ENCODE measurements at places on chromosomes 11 and 22.

DNA sequence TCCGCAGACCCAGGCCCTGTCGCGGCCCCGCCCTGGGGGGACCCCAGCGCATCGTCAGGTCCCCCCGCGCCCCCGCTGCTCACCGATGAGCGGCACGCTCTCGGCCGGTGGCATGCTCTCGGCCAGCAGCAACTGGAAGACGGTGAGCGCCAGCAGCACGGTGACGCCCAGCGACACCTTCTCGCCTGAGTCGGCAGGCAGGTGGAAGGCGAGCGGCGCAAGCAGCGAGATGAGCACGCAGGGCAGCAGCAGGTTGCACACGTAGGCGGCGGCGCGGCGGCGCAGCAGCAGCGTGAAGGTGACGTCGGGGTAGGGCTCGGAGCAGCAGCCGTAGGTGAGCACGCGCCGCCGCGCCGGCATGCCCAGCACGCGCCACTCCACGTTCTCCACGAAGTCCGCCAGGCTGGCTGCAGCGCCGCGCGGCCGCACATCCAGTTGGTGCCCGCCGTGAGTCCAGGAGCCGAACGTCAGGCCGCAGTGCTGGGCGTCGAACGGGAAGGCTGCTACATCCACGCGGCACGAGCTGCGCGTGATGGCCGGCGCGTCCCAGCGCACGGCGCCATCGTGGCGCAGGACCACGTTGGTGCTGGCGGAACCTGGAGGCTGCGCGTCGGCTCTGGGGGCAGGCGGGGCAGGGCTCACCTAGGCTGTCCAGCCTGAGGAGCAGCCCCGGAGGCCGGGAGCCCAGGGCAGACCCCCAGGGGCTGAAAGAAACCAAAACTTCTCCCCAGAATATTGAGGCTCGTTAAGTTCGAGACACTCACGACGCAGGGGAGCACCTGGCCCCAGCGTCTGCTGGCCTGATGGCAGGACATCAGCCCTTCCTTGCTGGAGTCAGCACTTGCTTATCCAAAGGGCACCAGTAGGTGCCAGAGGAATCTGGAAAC, 3.8 kb downstream of the CHRNA10 start:
- no peak for DNase-seq

GRCh38 chr11:11218629-11218986, 134.4 kb downstream of the CSNK2A3 start:
- no peak for DNase-seq

DNA sequence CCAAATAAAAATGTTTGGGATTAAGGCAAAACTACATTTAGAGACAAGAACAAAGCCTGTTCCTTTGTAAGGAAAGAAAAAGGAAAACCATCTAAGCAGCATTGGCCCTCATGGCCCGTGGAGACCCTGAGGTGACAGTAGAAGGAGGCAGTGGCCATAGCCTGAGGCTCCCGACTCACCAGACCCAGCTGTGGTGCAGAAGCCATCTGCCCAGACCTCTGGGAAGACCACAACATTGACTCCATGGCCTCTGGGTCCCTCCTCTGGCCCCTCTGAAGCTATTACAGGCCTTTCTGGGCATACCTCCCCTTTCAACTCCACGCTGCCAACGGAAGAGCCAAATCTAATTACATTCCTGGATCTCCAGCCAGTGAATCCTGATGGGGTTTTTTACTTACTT, 6.4 kb downstream of the PRAME start:
- no peak for DNase-seq

DNA sequence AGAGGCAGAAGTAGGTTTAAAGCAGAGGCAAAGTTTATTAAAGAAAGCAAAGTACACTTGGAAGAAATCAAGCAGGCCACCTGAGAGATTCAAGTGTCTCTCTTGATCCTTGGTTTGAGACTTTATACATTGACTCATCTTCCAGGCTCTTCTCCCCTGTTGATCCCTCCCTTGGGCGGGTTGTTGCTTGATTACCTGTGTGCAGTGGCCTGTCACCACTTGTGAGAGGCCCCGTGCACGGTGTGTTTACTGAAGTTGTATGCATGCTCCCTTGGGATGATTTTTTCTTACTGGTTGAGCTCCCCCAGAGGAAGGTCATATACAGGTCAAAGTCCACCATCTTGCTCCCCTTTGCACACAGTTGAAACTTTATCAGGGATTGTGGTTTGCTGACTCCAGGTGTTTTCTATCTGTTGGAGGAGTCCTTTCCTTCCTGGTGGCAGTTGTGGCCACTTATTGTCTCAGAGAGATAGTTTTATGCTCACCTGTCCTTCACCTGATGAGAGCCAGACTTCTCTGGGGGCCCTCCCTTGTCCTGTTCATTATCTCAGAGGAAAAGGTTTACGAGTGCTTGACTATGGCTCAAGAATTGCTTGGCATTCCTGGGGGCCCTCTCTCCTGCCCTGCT, 16.3 kb upstream of the RBMXL2 start:
- no peak for DNase-seq

- no peak for DNase-seq
Measured at GRCh38 chr22:23285236-23285635, 104.9 kb downstream of the BCR start.

GRCh38 chr11:117143390-117143789, 697 bp upstream of the PAFAH1B2 start:
- DNase-seq: peak; percentile 68

DNA sequence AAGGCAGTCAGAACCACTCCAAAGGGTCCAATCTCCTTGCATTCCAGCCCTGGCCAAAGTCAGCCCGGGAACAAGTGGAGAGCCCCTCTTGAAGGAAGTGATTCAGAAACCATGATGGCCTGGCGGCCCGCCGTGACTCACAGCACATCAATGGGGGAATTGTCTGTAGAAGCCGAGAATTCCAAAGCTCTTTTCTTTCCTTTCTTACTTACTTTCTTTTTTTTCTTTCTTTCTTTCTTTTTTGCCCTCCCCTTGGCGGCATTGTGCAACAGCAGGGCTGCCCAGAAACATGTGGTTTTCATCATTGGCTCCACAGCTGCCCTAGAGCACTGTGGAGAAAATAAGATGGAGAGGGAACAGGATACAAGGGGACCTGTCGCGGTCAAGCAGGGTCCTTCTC, 140.2 kb upstream of the TIMP3 start:
- peak; percentile 91 for DNase-seq

DNA sequence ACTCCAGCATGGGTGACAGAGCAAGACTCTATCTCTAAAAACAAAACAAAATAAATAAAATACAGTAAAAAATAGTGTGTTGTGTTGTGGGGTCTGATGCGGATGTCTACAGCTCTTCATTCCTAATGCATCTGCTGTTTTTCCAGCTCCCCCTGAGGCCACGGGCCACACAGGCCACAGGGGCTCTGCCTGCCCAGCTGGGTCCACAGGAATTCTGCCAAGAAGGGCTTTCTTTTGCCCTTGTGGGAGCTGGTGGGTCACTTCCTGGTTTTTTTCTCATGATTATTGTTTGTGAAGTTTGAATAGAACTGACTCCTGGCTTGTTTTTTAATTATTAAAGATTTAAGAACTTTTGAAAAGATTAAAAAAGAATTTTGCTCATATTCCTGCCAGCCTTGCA, 67.4 kb upstream of the CLDN5 start:
- no peak for DNase-seq

DNA sequence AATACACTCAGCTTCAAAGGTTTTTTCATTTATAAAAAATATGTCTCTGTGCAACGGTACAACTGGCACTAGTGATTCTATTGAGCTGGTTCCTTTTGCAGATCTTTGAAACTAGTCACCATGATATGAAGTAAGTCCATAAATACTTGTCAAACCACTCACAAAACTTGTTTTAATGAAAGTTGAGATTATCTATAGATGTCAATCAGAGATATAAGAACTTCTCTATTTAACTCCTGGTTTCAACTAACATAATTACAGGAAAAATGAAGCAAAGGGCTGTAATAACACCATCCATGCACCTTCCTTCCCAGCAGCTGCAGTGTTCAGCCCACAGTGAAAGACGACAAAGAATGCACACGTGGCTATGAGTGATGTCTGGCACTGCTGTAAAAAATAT, 44.7 kb downstream of the TMEM123 start:
- no peak for DNase-seq

DNA sequence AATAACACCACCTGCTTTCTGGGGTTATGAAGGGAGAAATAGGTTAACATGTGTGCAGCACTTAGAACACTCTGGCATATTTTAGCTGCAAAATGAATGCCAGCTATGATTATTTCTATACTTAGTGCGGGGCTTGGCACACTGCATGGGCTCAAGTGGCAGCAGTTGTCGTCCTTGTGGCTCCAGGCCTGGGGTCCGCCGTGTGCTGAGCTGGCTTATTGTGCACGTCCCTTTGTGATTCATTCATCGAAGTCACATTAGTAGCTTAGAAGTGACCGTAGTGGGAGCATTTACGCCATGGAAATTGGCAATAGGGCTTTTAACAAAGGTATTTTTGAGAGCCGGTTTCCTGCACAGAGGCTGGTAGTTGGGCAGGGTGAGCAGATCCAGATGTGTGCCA, 4.2 kb downstream of the RASD2 start:
- DNase-seq: no peak

DNA sequence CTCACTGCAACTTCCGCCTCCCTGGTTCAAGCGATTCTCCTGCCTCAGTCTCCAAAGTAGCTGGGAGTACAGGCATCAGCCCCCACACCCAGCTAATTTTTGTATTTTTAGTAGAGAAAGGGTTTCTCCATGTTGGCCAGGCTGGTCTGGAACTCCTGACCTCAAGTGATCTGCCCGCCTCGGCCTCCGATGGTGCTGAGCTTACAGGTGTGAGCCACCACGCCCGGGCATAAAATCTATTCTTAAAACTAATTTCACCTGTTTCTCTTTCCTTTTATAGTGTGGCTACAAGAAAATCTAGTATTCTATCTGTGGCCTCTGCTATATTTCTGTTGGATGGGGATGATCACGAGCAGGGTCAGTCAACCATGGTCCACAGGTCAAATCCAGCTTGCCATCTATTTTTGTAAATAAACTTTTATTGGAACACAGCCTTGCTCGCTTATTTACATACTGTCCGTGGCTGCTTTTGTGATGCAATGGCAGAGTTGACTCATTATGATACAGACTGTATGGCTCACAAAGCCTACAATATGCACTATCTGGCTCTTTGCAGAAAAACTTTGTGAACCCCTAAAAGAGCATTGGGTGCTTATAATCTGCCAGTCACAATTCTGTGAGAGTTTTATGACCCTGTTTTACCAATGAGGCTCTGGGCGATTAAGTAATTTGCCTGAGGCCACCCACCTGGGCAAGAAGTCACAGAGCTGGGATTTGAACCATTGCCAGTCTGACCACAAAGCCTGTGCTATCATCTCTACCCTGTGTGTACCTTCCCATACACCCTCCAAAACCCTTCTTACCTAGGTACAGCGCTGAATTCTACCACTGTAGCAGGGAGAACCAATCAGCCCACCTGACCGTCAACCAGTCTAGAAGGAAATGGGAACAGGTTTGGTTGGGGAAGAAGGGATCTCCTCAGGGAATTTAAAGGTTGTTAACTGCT, 28.3 kb downstream of the SLC1A2 start:
- peak; percentile 87 for DNase-seq

GRCh38 chr11:122046438-122046837, 69.6 kb downstream of the BLID start:
- no peak for DNase-seq

DNA sequence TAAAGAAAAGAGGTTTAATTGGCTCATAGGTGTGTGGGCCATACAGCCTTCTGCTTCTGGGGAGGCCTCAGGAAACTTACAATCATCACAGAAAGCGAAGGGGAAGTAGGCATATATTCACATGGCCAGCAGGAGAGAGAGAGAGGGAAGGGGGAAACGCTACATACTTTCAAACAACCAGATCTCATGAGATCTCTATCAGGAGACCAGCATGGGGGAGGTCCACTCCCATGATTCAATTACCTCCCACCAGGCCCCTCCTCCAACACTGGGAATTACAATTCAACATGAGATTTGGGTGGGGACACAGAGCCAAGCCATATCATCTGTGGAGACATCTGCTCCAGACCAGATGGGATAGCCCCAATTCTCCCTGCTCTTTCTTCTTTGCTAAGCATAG, 866.0 kb downstream of the BRD1 start:
- DNase-seq: no peak

DNA sequence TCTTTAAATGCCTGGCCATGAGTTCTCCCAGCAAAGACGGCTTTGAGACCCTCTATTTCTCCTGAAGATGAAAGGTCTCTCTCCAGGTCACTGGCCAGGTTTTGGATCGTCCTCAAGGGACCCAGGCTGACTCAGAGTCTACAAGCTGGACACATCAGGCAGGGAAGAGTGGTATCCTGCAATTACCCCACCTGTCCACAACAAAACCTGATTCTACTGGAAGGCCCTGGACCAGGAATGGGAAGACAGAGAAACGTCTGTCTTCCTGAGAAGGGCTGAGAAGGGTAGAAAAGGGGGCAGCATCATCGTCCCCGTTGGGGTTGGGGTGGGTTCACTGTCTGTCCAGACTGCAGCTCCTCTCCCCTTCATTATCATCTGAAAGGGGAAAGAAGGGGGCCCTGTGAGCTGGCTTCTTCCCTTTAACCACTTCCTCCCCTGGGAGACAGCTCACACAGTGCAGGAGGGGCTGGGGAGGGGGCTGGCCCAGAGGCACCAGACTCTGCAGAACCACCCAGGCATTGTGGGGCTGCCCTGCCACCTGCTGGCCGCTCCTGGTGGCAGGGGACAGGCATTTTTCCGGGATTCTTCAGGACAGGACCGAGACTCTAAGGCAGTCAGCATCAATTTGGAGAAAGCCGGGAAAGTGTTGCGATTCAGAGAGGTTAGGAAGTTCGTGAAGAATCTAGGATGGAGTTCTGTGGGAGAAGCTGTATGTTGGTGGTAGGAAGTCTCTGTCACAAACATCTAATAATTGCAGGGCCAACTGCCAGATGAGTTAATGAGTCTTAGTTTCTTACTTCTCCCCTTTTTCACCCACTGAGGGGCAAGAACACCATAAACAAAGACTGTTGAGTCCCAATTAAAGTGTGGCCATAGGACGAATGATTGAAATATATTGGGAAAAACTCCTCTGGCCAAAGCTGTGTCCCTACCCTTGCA, 57.6 kb downstream of the SYN3 start:
- peak; percentile 49 for DNase-seq

- DNase-seq: no peak
Measured at GRCh38 chr11:36228689-36229088, 60.5 kb downstream of the COMMD9 start.

- no peak for DNase-seq
Measured at GRCh38 chr11:78783846-78784245, 209.2 kb upstream of the NARS2 start.

DNA sequence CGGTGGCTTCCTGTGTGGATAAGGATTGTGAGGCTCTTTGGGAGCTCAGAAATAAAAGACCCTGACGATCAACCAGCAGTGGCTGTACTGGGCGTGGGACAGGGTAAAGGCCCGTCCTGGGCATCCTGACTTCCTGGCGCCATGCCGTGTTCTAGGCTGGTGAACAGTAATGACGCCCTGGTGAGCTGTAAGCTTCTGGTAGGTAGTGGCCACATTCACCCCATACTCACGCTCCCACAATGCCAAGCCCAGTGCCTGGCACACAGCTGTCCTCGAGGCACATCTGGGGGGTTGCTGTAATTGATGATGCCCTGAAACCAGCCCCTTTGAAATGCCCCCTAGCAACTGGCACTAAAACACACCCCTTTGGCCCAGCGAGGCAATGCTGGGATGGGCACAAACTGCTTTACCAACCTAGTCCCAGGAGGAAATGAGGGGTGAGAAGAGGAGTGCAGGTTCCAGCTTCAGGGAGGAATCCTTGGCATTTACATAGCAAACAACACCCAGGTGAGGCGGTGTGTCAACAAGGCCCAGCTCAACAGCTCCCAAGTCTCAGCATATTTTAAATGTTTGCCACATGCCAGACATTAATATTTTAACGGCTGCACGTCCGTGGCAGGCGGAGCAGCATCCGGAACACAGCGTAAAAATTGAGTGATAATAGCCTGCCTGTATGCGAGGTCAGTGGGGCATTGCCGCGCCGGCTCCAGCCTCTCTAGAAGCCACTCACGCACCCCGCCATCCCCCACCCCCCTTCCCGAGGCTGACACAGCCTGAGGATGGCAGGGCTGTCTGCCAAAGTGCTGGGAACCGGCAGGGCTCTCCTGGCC, 79.3 kb downstream of the DSCAML1 start:
- DNase-seq: no peak

All from fibroblast of mammary gland (primary cell).